Activated CD8-positive, alpha-beta memory T cell treated with anti-CD3 and anti-CD28 coated beads for 1 hour (primary cell): ENCODE measurements at places on chromosomes 11 and 22.

DNA sequence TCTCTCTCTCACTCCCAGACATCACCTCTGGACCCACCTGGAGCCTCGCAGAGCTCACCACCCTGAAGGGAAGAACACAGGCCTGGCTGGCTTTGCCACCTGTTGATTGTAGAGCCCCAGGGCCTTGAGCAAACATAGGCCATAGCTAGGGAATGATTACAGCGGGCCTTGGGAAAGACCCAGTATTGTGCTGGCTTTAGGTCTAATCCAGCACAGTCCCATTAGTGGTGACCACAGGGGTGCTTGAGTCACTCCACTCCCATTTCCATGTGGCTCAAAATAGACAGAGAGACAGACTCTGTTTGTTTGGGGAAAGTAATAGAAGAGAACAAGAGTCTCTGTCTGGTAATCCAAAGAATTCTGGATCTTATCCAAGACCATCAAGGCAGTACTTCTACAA, 42.7 kb upstream of the FAM181B start:
- DNase-seq, result no peak

DNA sequence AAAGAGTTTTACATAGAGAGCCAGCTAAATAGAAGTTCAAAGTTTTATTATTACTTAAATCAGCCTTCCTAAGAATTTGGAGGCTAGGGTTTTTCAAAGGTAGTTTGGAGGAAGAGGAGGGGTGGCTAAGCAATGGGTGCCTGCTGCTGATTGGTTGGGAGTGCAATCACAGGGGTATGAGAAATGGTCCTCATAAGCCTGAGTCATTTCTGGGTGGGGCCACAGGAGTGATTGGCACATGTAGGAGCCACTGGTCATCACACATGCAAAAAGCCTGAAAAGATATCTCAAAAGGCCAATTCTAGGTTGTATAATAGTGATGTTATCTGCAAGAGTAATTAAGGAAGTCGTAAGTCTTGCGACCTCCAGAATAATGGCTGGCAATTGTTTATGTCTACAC, 12.9 kb downstream of the OR51L1 start:
- no peak for DNase-seq

DNA sequence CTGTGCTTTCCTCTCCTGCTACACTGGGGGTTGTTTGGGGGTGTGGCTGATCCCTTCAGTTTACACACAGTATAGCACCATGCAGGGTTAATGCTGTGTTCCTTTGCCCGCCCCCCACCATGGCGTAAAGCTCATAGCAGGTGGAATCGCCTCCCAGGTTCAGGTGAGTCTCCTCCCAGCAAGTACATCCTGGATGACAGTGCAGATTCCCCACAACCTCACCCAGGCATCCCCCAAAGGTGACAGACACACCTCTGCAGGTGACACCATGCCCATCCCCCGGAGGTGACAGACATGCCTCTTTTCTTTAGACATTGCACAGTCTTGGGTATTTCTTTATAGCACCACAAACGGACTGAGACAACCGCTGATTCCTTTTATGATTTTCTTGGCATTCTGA, 343.7 kb downstream of the BRD1 start:
- no peak for DNase-seq

GRCh38 chr11:27406498-27407354, 43.7 kb upstream of the CCDC34 start:
- DNase-seq, result no peak

DNA sequence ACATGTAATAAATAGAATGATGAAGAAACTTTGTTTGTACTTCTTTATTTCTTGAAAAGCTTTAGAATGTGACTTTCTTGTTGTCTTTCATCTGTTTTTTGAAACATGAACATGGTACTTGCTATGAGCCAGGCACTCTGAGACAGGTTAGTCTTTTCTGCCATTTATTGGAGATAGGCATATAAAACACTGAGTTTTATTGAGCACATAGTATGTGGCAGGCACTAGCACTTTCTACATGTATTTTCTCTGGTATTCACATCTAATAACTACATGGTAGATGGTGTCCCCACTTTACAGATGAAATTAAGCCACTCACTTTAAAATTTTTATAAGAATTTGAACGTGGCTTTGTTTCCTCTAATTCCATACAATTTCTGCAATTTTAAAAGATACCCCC, 7.7 kb upstream of the ANKRD42 start:
- DNase-seq, result no peak

DNA sequence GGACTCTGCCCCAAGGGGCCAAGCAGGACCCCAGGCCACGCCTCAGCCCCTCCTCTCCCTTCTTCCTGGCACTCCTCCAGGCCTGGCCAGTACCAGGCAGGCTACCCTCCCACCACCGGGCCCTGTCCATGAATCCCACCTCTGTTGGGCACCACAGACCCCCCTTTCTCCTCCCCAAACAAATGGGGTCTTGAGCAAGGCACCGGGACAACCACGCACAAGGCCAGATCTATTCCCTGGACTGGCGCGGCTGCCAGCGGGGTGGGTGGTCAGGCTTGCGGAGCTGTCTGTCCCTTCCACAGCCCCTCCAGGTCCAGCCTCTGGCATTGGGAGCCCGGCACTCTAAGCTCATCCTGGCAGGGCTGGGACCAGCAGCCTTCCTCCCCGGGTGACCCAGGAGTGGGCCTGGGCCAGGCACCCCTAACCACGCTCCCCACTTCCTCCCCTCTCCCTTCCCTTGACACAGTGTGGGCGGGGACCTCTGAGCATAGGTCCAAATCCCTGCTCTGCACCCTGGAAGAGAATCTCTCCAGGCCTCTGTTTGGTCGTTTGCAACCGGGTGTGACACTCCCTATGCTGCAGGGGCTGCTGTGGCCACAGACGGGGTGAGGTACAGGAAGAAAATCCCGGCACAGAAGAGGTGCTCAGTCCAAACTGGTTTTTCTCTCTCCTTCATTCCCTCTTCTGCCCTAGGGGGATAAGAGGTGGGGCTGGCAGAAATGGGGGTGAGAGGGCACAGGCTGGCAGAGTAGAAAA, 14.6 kb downstream of the ELFN2 start:
- DNase-seq, result no peak

DNA sequence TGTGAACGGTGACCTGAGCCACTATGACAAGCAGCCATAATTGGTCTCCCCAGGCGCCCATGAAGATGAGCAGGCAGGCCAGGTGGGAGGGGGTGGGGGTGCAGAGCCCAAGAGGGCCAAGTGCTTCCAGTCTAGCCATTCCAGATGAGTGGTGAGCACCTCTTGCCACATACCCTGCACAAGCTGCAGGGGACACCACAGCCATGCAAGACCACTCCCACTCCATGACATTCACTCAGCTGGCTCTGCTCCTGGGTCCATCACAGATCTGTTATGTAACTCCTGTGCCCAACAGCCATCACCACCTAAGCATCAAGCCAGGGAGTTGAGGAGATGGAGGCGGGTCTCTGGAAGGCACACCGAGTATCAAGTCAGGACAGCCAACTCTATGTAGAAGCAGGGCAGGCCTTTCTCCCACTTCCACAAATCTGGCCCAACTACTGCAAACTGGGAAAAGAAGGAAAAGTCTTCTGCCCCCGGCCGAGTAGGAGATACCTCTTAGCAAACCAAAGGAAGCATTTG, 8.4 kb downstream of the TMEM184B start:
- DNase-seq, result no peak

DNA sequence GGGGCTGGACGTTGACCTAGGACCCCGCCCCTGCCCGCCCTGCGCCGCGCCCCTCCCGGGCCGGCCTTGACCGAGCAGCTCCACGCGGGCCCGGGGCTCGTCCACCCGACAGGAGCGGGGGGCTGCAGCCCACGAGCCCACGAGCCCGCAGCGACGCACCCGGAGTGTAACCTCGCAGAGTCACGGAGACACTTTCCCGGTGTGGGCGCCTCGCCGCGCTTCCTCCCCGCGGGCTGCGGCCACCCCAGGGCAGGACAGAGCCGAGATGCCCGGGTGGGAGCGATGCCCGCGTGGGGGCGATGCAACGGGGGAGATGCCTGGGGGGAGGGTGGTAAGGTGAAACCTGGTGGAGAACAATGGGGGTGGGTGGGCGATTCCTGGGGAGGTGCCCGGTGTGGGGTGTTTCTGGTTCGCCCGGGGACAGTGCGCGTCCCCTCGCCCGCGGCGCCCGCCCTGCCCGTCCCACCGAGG, 4.9 kb upstream of the ZBED4 start:
- DNase-seq, result no peak

GRCh38 chr11:123484448-123484847, 54.4 kb downstream of the GRAMD1B start:
- no peak for DNase-seq

DNA sequence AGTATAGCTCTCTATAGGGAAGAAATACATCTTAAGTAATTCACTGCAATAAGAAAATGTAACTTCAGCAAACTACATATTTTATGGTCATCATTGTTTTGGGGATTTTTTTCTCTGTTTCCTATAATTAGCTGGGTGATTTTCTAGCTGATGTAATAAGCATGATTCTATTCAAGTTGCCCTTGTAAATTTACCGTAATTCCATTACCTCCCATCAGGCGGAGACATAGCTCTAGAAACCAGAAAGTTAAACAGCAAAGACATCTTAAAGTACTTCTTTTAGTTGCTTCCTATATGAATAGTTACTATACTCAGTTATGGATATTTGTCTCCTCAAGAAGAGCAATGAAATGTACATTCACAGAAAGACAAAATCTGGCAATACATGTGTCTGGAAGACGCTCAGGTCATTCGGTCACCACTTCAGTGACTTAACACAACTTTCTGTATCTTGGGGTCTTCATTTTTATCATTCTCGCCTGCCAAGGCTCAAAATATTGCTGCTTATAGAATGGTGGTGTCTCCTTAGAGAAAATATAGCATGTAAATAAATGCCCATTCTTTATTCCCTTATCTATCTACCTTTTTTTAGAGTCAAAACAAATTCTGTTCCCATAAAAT, 239.9 kb upstream of the ZC3H12C start:
- DNase-seq, result no peak

GRCh38 chr11:12441231-12441861, 64.0 kb downstream of the PARVA start:
- no peak for DNase-seq

- DNase-seq, result no peak
Measured at GRCh38 chr11:76456571-76456970, 11.8 kb downstream of the EMSY start.

- peak; percentile 30 for DNase-seq
Measured at GRCh38 chr11:18727479-18728236, 1.7 kb upstream of the IGSF22 start.
